ENCODE measurements at places on chromosomes 7 and 10.

DNA sequence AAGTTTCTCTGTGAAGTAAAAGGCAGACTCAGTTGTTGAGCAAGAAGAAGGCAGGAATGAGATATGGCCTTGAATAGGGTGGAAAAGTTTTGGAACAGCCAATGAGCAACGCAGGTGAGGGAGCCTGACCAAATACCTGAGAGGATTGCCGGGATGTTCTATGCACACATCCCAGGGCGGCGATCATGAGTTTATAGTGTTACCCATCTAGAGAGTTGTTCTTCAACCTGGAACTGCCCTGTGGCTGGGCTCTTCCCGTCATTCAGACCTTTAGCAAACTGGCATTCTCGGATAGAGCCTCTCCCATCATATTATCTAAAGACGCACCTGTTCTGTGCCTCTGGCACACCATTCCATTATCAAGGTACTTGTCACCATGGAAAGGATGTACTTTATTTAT is 103.0 kb upstream of the KIF5B start:
- DNase-seq = no peak

DNA sequence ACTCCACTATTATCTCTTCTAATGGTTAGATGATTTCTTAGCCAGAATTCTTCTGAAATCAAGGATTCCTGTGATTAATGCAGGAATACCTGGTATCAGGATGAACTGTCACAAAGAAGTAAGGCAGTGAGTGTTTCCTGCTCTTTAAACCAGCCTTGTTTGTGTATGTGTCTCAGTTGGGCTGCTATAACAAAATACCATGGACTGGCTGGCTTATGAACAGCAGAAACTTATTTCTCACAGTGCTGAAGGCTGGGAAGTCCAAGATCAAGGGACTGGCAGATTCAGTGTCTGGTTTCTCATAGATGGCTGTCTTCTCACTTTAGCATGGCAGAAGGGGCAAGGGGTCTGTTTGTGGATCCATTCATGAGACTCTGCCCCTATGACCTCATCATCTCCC is 42.7 kb downstream of the LRMDA start:
- no peak for DNase-seq

- DNase-seq = no peak
Measured at GRCh38 chr10:126011995-126012394, 115.6 kb downstream of the FANK1 start.

DNA sequence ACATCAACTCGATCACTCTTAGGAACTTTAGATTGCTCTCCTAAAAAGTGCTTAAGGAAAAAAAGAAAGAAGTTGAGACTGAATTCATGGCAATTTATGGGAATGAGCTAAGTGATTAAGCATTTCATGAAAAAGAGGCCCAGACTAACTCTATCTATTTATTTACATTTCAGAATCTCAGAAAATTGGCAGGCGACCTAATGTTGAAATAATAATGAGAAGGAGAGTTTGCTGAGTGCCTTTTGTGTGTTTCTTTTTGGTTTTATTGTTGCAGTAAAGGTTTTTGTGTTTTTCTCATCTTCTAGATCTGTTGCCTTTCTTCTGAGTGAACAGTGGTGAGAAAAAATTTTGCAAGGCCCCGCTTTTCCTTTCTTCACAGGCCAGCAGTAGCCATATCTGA is 3.8 kb downstream of the GRK5 start:
- DNase-seq = no peak

GRCh38 chr10:11162828-11163599 is 145.3 kb downstream of the CELF2 start:
- DNase-seq = peak; percentile 88

DNA sequence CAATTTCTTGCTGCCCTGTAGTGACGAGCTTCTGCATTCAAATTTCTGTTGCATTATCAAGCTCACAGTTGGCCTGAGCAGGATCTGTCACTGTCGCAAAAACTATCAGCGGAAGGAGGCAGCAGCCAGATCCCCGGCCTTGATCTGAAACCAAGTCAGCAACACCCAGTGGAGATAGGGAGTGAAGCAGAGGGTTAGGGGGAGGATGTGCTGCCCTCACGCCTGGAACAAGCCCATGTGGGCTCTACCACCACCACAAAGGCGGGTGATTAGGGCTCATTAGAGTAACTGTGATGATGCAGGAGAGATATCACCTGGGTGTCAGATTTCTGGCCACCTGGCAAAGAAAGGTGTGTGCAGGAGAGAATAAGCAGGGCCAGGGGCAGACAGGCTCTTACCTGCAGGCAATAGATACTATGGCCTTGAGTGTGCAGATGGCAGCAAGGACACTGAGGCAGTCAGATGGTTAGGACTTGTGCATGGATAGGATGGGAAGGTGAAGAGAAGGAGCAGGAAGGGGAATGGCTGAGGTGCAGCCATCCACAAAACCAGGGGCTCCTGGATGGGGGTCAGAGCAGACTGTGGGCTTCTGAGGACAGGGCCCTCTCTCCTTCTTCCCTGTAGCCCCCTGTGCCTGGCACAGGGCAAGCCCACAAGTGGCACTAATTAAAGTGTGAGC is 417.3 kb downstream of the RPS24 start:
- DNase-seq = no peak

DNA sequence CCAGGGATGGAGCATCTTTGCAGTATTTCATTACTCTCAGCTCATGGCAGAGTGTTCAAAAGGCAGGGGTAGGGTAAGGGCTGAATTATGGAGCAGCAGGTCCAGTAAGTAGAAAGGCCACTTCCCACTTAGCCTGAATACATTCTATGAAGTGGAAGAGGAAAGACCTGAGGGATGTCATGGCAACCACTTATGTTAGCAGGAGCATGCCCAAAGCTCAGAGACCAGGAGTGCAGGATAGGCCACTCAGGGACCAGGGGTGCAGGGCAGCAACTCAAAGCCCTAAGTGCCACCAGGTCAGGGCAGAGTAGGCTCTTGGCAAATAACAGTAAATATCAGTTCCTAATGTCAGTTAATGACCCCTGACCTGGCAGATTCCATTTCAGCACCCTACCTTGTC is 3.6 kb downstream of the SRI start:
- DNase-seq = no peak

DNA sequence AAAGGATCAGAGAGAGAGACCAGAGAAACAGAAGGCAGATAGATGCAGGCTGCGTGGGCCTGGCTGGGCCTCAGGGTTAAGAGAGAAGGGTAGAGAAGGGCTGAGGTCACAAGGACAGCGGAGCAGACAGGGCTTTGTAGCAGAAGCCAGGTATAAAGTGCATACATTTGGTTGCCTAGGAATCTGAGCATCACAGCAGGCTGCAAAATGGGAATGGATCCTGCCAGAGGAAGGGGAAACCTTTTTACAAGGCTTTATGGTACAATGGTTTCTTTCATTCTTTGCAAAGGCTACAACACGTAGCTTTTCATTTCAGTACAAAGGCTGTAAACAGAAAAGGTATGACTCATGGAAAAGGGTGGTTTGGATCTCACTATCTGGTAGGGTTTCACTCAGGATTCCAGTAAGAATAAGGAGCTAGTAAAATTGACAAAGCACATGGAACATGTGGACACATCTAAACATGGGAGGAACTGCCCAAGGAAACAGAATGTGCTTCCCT is 275.1 kb downstream of the DOCK4 start:
- no peak for DNase-seq
